ENCODE measurements at places on chromosomes 3 and 15.

GRCh38 chr3:22959593-22959992 is 243.5 kb upstream of the UBE2E2 start:
- DNase-seq = no peak

DNA sequence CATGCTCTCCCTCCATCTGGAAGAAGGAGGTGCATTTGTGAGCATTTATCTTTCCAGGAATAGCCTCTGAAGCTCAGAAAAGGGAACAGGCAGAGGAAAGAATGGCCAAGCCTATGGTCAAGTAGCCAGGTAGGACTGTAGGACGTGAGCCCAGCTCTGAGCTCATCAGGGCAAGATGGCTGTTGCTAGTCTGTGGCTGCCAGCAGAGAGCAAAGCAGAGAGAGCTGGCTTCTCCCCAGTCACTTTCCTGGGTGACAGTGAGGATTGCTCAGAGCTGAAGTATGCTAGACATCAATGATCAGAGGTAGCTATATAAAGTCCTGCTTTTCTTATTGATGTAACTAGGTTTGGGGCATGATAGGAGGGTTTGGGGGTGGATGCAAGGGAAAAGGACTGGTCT is 146.1 kb upstream of the SLC24A5 start:
- no peak for DNase-seq

GRCh38 chr15:31104003-31104402 is 2.5 kb upstream of the TRPM1 start:
- DNase-seq = no peak

DNA sequence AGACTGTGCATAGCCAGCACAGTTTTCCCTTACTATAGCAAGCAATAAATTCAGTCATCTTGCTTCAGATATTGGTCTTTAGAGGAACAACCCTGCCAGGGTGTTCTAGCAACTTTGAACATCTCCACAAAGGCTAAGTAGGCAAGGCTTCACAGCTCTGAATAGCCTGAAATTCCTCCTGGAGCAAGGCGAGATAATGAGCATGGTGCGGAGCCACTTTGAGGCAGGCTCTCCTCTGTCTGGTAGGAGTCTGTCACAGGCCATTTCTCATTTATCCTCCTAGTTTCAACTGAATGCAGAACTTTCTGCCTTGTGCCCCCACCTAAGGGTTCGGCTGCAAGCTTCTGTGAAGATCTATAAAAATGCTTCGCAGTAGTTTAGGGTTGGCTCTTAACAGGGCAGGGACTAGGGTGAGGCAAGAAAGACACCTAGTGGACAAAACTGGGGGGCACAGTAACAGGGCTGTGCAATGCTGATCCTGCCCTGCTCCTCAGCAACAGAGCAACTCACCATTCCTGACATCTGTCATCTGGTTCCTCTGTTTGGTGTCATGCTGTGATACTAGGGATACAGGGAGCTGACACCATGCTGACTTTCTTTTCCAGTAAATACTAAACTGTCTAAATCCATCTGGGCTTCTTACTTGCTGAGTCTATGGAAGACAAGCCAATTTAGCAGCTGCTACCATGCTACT is 16.6 kb upstream of the EHHADH start:
- DNase-seq = no peak

GRCh38 chr15:52567871-52568600 is 794 bp downstream of the ARPP19 start:
- peak; percentile 81 for DNase-seq

All from activated CD4-positive, alpha-beta T cell treated with anti-CD3 and anti-CD28 coated beads, Interleukin-2, amount 10 ng/mL, durations not matched to agents 24 days and 14 days (primary cell).